Mesothelial cell of epicardium (in vitro differentiated cells): ENCODE measurements at places on chromosomes 2 and 18. TPM values are rescaled to one million over a fixed set of nuclear protein-coding genes. Genes with fewer than 3 reads are reported as not detected.
A peak's percentile ranks its signal among the peaks of the same experiment; 100 is the strongest.

DNA sequence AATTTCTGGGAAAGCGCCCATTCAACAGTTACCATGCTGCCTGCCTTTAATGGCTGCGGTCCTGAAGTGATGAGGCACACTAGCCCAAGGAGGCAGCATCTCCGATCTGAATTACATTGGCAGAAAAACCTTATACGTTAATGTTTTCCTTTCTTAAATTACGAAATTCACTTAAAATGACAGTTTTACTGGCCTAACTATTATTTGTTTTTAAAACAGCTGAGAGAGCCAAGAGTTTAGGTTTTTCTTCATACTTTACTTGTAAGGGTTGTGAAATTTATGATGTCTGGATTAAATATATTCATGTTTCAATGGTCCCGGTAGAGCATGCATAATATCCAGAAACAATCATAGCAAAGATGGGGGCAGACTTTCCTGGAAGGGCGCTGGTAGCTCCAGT lies 115.2 kb upstream of the REV1 start:
- no peak for DNase-seq
- no peak overlapping the region for H3K4me3 ChIP-seq
- H3K27ac ChIP-seq, result no peak overlapping the region
- peaks cover 22% of the 10 kb centered on the region for H3K4me1 ChIP-seq
- peaks cover 34% of the 10 kb centered on the region for H3K27me3 ChIP-seq

- no peak overlapping the region for H3K27ac ChIP-seq
- no peak for DNase-seq
- H3K4me3 ChIP-seq, result no peak overlapping the region
- no peaks in the 10 kb centered on the region for H3K4me1 ChIP-seq
- H3K27me3 ChIP-seq, result no peaks in the 10 kb centered on the region
Measured at GRCh38 chr2:191417746-191418145, 172.5 kb downstream of the MYO1B start.

DNA sequence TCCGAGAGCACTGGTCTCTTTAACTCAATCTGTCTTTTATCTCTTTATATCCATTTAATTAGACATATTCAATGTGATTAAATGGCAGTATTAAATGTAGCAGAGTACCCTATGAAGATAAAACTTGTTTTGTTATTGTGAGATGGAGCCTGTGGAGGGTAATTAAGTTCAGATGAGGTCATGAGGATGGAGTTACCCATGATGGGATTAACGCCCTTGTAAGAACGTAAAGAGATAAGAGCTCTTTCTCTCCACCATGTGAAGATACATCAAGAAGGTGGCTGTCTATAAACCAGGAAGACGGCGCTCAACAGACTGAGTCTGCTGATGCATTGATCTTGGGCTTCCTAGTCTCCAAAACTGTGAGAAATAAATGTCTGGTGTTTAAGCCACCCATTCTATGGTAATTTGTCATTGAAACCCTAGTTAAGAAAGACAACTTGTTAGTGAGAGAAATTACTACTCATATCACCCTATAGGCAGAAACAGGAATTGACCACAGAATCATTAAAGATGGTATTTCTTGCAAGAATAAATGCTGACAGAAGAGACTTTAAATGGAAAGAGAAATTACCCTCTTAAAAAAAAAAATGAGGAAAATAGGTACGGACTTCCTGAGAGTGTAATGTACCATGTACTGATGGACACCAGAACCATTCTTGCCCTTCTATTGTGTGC lies 738.7 kb upstream of the CHAC2 start:
- H3K4me1 ChIP-seq, result peaks cover 10% of the 10 kb centered on the region
- no peak for DNase-seq
- H3K36me3 ChIP-seq, result no peaks in the 10 kb centered on the region
- no peaks in the 10 kb centered on the region for H3K27me3 ChIP-seq
- no peak overlapping the region for H3K27ac ChIP-seq

GRCh38 chr2:39725401-39725800 lies 53.7 kb downstream of the THUMPD2 start:
- no peak for DNase-seq
- no peaks in the 10 kb centered on the region for H3K27me3 ChIP-seq
- no peak overlapping the region for H3K4me3 ChIP-seq
- H3K27ac ChIP-seq, result peak overlapping the region; percentile 85

DNA sequence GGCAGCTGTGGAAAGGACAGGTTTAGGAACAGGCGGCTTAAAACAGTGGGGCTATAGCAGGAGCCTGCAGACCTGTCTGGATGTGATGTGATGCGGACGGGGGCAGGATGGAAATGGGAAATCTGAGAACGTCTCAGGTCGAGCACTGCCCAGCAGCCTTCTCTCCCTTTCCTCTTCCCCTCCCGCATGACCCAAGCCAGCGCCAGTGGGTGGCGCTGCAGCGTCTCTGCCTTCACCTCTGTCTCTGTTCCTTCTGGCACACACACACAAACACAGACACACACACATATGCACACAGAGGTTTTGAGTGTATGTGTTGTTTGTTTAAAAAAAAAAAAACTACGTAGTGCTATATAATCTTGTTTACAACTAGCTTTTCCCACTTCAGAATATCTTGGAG lies 82.0 kb upstream of the SLC66A3 start:
- no peak for DNase-seq
- peaks cover 16% of the 10 kb centered on the region for H3K27me3 ChIP-seq
- peaks cover 8% of the 10 kb centered on the region for H3K4me1 ChIP-seq
- H3K36me3 ChIP-seq, result no peaks in the 10 kb centered on the region
- no peak overlapping the region for H3K27ac ChIP-seq

DNA sequence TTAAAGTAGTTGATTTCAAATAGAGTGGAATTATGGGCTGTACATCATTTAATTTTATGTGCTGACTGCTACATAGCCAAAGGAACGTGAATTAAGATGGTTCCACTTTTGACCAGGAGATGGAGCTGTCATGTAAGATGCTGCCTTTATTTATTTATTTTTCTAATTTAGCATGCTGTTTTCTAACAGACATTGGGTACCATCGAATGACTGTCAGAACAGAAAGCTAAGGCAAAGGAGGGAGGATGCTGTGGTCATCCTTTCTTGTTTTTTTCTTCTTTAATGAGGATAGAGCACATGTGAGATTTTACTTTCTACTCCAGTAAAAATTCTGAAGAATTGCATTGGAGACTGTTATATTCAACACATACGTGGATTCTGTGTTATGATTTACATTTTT lies at the start of gene SCN2A:
SCN2A (plus strand) TSS at position 185 of the 400 bp plus-strand sequence. CDS start 56,410 bp downstream, outside the sequence.
- no peak for DNase-seq
- H3K4me1 ChIP-seq, result no peaks in the 10 kb centered on the region
- H3K27ac ChIP-seq, result no peak within 1 kb of the TSS
- no peaks in the 10 kb centered on the region for H3K36me3 ChIP-seq

DNA sequence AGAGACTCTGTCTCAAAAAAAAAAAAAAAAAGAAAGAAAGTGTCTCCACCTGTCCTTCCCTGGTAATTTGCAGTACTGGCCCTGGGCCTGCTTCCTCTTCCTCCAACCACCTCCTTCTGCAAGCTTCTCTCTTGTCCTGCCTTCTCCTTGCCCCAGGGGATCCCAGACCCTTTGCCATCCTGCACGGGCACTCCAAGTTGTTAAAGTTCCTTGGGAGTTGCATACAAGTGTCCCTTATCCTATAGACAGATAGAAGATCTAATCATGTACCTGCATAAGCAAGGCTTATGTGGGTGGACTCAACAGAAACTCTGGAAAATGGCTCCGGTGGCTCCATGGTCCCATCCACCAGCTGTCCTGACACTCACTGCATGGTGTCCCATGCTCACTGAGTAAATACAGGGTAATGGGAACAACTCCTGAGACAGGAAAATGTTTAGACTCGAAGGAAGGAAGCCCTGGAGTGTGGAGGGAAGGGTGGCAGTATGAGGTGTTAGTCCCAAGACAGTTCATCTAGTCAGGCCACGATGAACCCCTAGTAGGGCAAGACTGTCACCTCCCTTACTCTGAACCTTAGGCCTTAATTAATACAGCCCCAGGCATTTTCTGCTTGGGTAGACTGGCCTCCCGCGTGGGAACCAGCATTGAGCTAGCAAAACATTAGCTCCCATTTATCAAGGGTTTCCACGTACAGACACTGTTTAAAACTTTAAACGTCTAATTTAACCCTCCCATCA lies 17.1 kb downstream of the ODC1 start:
- peaks cover 4% of the 10 kb centered on the region for H3K36me3 ChIP-seq
- no peak overlapping the region for H3K27ac ChIP-seq
- no peak for DNase-seq
- H3K4me3 ChIP-seq, result no peak overlapping the region
- peaks cover 12% of the 10 kb centered on the region for H3K4me1 ChIP-seq

DNA sequence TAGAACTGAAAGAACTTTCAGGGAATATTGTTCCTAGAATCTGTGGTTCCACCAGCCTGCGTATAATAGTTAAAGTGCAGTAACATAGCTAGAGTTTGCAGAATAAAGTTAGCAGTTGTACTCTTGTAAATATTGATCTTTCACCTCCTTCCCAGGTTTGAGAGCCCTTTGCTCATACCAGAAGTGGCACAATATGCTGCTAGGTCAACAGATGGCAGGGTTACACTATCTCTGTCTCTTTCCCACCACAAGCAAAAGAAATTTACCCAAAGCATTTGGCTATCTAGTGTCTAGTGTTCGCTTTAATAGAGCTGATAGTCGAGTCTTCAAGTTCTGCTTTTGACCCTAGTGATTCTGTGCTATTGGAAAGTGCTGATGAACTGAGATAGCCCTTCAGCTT lies 119.0 kb upstream of the KLHL14 start:
- DNase-seq, result no peak
- no peaks in the 10 kb centered on the region for H3K36me3 ChIP-seq
- H3K27ac ChIP-seq, result no peak overlapping the region
- no peaks in the 10 kb centered on the region for H3K27me3 ChIP-seq
- no peaks in the 10 kb centered on the region for H3K4me1 ChIP-seq

- H3K36me3 ChIP-seq, result peaks cover 2% of the 10 kb centered on the region
- peaks cover 11% of the 10 kb centered on the region for H3K4me1 ChIP-seq
- H3K27ac ChIP-seq, result no peak overlapping the region
Measured at GRCh38 chr2:217517402-217517801, 485.4 kb downstream of the TNS1 start.

- no peaks in the 10 kb centered on the region for H3K36me3 ChIP-seq
- DNase-seq, result no peak
- no peaks in the 10 kb centered on the region for H3K27me3 ChIP-seq
- H3K27ac ChIP-seq, result peak within 1 kb of the TSS; percentile 40
Measured at GRCh38 chr2:201260302-201260800, at the start of gene CASP8. Gene CASP8, plus strand, starts transcription at chr2:201260536. Its CDS starts 5,951 bp downstream, at chr2:201266487.

GRCh38 chr2:180655393-180655792 lies 325.0 kb upstream of the UBE2E3 start:
- no peaks in the 10 kb centered on the region for H3K36me3 ChIP-seq
- no peak for DNase-seq
- no peak overlapping the region for H3K27ac ChIP-seq
- peaks cover 4% of the 10 kb centered on the region for H3K4me1 ChIP-seq

DNA sequence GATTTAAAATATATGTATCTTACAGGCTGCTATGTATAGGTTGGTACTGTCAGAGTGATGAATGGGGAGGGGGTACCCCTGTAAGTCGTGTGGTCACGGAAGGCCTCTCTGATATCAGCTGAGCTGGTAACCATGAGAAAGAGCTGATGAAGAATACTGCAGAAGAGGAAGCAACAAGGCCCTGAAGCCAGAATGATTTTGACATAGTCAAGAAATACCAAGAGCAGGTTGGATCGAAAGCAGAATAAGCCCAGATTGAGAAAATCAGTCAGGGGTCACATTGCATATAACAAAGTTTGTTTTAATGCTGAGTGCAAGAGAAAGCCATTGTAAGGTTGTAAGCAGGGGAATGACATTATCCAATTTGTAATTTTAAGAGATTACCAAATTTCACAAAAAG lies 57.3 kb downstream of the UNC50 start:
- H3K4me1 ChIP-seq, result no peaks in the 10 kb centered on the region
- no peak overlapping the region for H3K27ac ChIP-seq
- no peaks in the 10 kb centered on the region for H3K27me3 ChIP-seq
- peaks cover 16% of the 10 kb centered on the region for H3K36me3 ChIP-seq

- no peaks in the 10 kb centered on the region for H3K27me3 ChIP-seq
- H3K4me1 ChIP-seq, result peaks cover 7% of the 10 kb centered on the region
- no peak overlapping the region for H3K27ac ChIP-seq
Measured at GRCh38 chr2:208042041-208042440, 16.7 kb upstream of the PLEKHM3 start.

DNA sequence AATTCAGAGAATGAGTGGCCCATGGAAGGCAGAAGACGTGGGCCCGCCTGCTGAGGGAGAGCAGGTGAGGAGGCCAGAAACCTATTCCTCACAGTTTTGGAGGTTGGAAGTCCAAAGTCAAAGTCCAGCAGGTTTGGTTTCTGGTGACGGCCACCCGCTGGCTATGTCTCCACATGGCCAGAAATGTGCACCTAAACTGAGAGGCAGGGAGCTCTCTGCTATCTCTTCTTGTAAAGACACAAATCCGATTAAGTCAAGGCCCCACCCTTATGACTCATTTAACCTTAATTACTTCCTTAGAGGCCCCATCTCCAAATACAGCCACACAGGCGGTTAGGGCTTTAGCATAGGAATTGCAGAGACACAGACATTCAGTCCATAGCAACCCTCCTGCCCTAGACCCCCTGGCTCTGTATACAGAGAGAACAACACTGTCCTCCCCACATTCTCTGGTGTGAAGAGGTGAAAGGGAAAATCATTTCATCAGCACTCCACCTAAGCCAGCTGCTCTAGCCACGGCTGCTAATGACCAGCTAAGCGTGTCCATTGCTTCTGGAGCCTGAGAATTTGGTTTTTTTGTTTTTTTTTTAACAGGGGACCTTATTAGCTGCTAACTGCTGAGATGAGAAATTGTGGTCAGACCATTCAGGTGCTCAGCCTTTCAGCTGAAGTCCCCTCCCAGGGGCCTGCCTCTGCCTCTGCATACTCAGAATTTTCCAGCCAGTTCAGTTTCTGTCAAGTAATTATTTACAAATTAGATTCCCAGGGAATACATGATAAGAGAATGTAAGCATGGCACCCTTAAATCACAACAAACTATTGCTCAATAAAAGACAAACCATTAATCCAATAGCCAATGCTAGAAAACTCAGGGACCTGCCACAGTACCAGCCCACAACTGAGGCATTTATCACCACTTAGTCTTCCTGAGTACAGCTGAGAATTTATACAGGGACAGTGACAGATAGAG lies 368.7 kb upstream of the ID2 start:
- no peak for DNase-seq
- H3K4me3 ChIP-seq, result no peak overlapping the region

GRCh38 chr2:83055376-83056010 lies 1403.6 kb downstream of the SUCLG1 start:
- H3K4me1 ChIP-seq, result peaks cover 14% of the 10 kb centered on the region
- no peak overlapping the region for H3K27ac ChIP-seq
- no peak overlapping the region for H3K4me3 ChIP-seq
- no peak for DNase-seq
- H3K27me3 ChIP-seq, result no peaks in the 10 kb centered on the region

- H3K27me3 ChIP-seq, result peaks cover 5% of the 10 kb centered on the region
- H3K27ac ChIP-seq, result no peak overlapping the region
- H3K4me1 ChIP-seq, result peaks cover 6% of the 10 kb centered on the region
- DNase-seq, result no peak
- no peaks in the 10 kb centered on the region for H3K36me3 ChIP-seq
Measured at GRCh38 chr2:204152616-204153015, 216.1 kb downstream of the ICOS start.

GRCh38 chr2:12498286-12498685 lies 218.4 kb upstream of the TRIB2 start:
- no peak overlapping the region for H3K27ac ChIP-seq
- peaks cover under 1% of the 10 kb centered on the region for H3K4me1 ChIP-seq
- no peak overlapping the region for H3K4me3 ChIP-seq
- no peaks in the 10 kb centered on the region for H3K36me3 ChIP-seq
- no peaks in the 10 kb centered on the region for H3K27me3 ChIP-seq

ELOA2 gene
- not detected in 3 replicates for total RNA-seq

SPP2 gene
- not detected in 3 replicates for total RNA-seq

RUFY4 gene
- not detected in 3 replicates for total RNA-seq

SP100 gene
- 46.3 to 52.0 TPM (median 47.4 TPM) in 3 replicates for total RNA-seq

FHL2 gene
- total RNA-seq, result 32.3 to 37.9 TPM (median 36.4 TPM) in 3 replicates

PDE11A gene
- 22.9 to 25.6 TPM (median 23.9 TPM) in 3 replicates for total RNA-seq

FBXO41 gene
- total RNA-seq, result 7.6 to 8.1 TPM (median 7.8 TPM) in 3 replicates

FSHR gene
- total RNA-seq, result not detected in 3 replicates

FBLN7 gene
- total RNA-seq, result 1.9 to 2.4 TPM (median 2.2 TPM) in 3 replicates

CRACDL gene
- 1.1 to 1.7 TPM (median 1.7 TPM) in 3 replicates for total RNA-seq

CHMP1B gene
- total RNA-seq, result 42.1 to 45.9 TPM (median 43.7 TPM) in 3 replicates
